ENCODE measurements at places on chromosomes 1 and 21.

DNA sequence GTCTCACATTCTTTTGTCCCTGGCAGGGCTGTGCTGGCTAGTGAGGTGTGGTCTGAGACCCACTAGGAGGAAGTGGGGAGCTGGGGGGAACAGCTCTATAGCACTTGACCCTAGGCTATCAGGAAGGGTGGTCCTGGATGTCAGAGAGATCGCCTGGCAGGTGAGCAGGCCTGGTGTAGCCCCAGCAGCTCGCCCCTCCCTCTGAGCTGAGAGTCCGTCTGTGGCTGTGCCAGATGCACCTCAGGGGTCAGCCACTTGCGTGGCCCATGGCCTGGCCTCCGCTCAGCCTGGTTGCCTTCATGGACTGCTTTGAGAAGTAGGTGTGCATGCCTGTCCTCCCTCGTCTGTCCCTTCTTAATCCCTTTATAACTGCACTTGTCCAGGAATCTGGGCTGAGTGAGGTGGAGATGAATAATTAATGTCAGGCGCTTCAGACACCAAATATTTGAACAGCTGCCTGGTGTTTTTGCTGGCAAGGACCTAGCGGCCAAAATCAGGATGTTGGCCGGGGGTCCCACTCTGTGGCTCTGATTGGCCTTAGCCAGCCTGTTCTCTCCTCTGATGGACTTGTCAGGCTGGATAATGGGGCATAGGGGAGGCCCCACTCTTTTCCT lies 30.5 kb downstream of the TMEM53 start:
- DNase-seq, result no peak

DNA sequence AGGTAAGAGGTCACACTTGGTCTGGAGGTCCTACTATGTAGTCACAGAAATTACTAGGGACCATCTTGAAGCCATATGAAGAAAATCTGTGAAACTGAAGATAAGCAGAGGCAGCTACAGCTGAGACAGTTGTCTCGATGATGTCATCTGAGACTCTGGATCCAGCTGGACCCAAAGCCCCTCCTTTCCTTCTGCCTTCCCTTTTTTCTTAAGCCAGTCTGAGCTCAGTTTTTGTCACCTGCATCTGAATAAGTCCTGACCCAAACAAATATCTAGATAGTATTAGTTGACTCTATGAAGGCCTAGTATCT lies 143.3 kb downstream of the ETS2 start:
- DNase-seq, result no peak

DNA sequence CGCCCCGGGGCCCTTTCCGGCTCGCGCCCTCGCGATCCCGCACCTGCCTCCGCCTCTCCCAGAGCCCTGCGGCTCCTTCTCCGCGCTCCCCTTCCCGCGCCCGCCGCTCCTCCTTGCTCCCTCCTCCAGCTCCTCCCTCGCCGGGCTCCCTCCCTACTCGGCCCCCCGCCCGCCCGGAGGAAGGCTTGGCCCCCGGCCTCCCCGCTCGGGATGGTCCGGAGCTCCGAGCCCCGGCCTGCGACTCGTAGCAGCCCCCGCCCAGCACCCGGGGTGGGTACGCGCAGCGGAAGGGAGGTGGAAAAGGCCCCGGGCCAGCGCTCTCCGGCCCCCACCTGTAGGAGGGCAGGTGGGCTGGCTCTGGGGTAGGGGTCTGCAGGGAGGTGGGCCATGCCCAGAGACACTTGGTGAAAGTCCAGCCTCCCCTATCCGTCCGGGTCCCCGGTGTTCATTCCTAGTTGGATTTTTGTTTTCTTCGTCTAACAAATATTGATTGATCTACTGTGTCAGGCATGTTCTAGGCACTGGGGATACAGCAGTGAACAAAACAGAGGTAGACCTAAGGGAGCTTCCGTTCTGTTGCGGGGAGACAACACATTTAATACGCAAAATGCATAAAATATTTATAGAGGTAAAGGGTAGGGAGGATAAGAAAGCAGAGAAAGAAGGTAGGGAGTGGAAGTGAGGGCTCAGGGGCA lies at the start of gene HTR1D:
Gene HTR1D, minus strand, starts transcription at position 82 of the 695 bp plus-strand sequence. CDS start 23,283 bp downstream, outside the sequence.
- no peak for DNase-seq

DNA sequence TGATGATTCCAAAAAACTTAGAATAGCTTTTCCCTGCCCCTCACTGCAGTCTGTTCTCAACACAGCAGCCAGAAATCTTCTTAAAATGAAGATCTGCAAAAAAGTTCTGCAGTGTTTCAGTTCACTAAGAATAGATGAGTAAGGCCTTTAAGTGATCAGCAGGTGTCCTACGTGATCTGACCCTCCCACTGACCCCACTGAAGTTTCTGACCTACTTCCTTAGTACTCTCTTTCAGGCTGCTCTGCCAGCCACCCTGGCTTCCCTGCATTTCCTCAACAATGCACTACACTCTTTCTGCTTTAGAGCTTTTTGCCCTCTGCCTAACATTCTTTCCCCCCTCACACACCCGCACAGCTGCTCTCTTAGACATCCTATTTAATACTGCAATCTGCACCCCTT lies 182.5 kb downstream of the AKT3 start:
- no peak for DNase-seq

- DNase-seq, result no peak
Measured at GRCh38 chr1:220391491-220391890, 119.2 kb upstream of the RAB3GAP2 start.

DNA sequence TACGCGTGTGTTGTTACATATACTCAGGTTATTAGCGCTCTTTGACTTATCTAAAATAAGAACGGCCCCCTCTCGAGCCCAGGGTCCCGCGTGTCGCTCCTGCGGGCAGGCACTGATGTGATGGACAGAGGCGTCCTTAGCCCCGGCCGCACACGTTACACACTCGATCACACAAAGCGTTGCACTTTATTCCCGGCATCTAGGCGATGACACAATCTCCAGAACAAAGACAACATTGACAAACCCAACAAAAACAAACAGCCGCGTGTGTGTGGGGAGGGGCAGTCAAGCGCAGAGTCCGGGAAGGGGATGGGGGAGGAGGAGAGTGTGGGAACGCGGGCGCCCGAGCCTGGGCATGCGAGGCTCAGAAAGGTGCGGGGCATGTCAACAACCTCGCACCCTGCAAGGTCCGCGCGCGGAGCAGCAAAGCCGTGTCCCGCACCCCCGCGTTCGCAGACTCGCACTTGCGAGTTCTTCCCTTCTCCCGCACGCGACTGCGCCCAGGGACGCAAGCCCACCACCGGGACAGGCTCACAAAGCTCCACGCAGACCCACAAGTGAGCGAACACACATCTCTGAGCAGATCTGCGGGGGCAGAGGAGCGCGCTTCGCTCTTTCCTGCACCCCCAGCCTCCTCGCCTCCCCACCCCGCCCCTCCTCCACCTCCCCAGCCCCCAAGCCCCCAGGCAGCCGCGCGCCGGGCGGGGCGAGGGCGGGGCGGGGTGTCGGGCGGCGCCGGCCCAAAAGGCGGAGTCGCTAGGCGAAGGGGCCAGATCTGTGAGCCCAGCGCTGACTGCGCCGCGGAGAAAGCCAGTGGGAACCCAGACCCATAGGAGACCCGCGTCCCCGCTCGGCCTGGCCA lies at the start of gene EFNA1:
Gene EFNA1, plus strand, starts transcription at position 772 of the 862 bp plus-strand sequence. CDS start 102 bp downstream, outside the sequence.
- DNase-seq, result peak; percentile 23

GRCh38 chr1:10761503-10762152 lies 34.8 kb downstream of the CASZ1 start:
- DNase-seq, result no peak

- no peak for DNase-seq
Measured at GRCh38 chr21:44269090-44269489, 7.4 kb upstream of the DNMT3L start.

DNA sequence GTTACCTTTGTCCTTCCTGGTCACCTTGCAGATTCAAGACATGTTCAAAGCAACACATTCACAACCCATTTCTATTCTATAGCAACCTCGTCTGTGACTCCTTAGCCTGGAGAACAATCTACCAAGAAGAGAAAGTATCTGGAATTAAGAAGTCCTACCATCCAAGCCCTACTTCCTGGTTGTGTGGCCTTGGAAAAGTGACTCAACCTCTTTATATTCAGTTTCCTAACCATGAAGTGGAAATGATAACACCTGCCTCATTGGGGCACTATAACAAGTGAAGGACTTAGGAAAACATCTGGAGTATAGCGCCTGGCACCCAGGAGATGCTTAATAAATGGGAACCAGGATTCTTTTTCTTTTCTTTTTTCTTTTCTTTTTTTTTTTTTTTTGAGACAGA lies 36.5 kb upstream of the SRRM1 start:
- DNase-seq, result no peak

GRCh38 chr1:193143285-193143684 lies 21.5 kb downstream of the CDC73 start:
- no peak for DNase-seq

DNA sequence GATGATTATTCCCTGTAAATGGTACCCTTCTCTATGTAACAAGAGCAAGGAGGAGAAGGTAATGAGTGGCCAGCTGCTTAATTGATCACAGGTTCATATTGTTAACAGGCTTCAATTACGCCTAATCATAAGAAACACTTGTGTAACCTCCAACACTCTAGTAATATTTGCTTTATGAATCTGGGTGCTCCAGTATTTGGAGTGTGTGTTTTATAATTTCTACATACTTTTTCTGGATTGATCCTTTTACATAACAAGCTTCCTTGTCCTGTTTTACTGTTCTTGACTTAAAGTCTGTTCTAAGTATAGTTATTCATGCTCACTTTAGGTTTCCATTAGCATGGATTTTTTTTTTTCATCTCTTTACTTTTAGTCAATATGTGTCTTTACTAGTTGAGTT lies 984.2 kb downstream of the AMY1C start:
- no peak for DNase-seq

DNA sequence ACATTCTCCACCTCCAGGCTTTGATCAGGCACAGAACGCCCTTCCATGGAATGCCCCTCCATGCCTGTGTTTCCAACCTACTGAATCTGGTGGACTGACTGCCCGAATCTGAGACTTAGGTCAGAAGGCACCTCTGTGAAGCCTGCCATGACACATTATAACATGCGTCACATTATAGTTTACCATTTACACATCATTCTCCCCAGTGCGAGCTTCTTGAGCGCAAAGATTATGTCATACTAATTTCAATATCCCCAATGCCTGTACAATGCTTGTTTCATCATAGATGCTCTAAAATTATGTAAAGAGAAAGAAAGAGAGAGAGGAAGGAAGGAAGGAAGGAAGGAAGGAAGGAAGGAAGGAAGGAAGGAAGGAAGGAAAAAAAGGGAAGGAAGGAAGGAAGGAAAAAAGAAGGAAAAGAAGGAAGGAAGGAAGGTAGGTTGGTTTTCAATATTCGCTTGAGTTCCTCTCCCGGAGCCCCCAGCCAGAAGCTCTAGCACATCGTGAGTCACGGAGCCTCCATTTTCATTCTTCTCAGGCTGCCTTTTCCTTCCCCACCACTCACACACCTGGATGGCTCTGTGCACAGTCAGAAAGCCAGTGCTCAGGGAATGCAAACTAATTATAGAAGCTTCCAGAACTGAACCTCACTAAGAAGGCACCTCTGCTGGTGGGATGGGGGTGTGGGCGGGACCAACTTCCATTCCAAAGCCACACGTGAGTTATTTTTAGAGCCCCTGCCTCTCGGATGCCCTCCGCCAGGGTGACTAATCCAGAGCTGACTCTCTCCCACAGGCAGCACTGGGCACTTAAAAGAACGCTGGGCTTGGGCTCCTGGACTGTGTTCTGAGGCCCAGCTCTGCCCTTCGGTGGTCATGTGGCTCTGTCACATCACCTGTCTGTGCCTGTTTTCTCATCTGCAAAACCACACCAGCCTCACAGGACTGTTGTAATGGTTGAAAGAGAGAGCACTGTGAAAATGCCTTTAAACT lies 27.4 kb downstream of the LAMB3 start:
- peak; percentile 43 for DNase-seq

- DNase-seq, result no peak
Measured at GRCh38 chr21:35517865-35518264, 468.8 kb upstream of the RUNX1 start.

DNA sequence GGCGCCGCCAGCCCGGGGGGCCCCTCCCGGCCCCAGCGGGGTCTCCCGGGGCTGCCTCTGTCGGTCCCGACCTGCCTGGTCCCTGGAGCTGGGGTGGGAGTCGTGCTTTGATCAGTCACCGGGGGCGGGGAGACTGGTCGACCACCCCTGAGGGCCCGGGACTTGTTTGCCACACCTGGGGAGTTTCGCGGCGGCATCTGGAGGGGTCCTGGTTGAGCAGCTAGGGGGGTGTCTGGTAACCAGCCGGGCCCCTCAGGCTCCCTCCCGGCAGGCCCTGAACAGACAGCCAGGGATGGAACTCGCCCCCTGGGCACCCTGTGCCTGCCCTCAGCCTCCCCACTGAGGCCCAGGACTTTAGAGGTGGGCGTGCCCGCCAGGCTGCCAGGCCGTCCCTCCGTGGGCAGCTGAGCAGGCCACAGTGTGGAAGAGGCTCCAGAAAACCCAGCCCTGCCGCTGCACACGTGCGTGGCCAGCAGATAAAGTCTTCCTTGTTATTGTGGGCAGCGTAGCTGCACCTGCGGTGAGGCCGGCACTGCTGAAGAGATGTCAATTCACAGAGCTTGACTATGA lies 13.3 kb upstream of the SAMD11 start:
- no peak for DNase-seq

DNA sequence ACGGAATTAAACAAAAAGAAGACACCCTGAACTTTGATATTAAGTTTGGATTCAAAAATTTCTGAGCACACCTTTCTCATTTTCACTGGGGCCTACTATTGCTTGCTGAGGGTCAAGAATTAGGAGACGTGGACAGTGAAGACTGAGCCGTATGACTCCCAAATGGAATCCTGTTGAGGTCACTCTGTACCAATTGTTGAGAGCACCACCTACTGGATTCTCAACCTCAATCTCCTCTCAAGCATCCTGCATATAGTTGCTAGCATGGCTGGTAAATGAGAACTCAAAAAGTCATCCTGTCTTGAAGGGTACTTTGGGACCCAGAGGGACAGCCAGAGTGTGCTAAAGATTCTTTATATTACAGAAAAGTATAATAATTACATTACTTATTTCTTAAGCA lies 20.2 kb upstream of the MTR start:
- no peak for DNase-seq

DNA sequence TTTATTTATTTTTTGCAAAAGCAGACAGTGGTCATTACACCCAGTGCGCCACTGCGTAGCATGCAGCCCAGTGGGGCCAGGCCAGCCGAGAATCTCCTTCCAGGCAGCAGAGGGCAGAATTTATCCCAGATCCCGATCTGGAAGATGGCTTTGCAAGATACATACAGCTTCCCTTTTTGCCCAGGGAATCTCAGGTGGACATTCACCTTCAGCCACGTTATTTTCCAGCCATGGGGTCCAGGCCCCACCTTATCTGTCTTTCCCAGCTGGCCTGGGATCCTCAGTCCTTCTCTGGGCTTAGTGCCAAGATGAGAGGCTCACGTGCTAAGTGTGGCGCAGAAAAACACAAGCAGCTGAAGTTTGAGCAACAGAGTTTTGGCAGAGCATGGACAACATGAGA lies 123.6 kb downstream of the AJAP1 start:
- no peak for DNase-seq

DNA sequence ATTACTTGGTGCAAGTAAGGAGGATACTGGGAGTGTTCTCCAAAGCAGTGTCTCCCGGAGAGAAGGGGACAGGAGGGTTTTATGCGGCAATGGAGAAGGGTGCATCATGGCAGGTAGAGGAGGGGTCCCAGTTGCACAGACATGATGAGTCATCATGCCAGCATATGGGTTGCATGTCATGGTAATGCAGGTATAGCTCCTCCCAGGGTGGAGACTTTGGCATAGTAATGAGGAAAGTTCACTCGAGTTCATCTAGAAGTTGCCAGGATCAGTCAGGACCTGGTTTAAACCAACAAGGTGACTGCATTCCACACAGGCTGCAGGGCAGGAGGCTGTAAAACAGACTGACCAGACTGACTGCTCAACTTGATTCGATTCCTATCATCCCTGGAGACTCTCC lies 355.7 kb upstream of the DUSP10 start:
- DNase-seq, result no peak
